ENCODE measurements at places on chromosomes 1 and 21.

- DNase-seq = no peak
Observed at GRCh38 chr21:42352441-42353095, 1.8 kb upstream of the TFF2 start.

DNA sequence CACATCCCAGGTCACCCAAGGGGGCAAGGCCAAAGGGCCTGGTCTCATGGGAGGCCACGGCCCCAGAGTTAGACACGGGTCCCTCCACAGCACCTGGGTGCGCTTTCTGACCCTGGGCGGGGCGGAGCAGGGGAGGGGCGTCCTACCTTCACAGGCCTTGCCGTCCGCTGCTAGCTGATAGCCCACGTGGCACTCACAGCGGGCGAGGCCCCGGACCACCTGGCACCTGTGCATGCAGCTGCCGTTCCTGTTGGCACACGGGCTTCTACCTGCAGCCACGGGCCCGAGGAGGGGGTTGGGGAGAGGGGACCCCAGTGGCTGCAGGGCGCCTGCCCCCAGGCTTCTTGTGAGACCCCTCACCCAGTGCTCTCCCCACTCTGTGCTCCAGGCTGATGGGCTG, 59.9 kb downstream of the ARHGEF16 start:
- no peak for DNase-seq

DNA sequence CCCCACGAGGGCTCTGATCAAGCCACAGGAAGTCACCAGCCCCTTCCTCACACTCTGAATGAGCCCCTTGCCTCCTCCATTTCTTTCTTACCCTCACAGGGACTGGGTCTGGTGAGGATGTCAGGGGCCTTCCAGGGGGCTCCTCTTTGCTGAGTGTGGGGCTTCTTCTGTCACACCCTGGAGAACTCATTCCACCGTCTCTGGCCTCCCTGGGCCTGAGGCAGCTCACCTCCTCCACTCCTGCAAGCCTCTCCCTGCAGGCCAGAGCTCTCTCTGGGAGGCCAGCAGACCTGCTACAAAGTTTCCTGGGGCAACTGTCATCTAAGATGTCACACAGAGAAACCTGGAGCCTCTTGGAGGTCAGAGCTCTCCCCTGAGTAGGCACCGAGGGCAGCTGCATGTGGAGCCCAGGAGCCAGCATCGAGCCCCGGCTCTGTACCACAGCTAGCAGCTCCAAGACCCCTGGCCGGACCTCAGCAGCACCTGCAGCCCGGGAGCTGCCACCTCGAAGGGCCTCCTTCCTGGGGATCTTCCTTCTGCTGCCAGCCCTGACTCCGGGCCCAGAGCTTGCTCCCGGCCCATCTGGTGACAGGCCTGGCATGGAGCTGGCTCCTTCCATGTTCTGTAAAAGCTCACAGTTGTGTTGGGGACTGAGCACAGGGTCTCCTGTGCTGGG, 1.1 kb downstream of the SPOCD1 start:
- no peak for DNase-seq

DNA sequence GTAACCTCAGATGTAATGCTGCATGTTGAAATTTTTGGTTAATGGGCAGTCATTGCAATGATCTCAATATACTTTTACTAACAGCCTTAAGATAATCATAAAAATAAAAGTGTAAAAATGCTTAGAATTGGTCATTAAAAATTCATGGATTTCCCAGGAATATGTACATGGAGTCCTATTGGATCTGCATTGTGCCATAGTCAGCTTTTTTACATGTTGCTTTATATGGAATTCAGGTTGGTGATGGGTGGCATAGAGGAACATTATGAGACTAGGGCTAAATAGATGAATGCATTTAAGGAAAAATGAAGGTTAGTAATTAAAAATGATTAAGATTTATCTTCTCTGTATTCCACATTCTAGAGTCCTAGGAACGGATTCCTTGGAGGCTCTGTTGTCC, 103.2 kb downstream of the SLC35F3 start:
- no peak for DNase-seq
